CD4-positive, alpha-beta T cell treated with Interleukin-4 for 4 hours (primary cell): ENCODE measurements at places on chromosomes 7 and 10.
A peak's percentile ranks its signal among the peaks of the same experiment; 100 is the strongest.

GRCh38 chr7:36303202-36304098 is 86.2 kb upstream of the ANLN start:
- DNase-seq, result no peak

GRCh38 chr10:72694476-72695369 is 2.8 kb downstream of the MCU start:
- DNase-seq, result peak; percentile 15

DNA sequence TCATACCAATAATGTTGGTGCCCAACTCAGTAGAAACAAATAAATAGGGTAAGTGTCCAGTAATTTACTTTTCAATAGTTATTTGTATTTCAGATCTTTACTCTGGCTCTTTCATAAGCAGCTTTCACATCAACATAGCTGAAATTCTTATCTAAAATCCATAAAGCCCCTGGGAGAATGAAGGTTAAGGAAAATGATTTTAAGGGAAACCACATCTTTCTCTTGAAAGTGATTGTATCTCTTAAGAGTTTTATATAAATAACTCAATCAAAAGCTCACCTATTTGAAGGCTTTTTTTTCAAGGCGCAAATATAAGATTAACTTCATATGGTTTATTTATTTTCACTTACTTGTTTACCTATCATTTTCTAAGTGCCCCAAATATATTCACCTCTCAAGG is 324.4 kb downstream of the HGF start:
- DNase-seq, result no peak

- DNase-seq, result no peak
Measured at GRCh38 chr10:32481606-32482005, 35.7 kb downstream of the CCDC7 start.

DNA sequence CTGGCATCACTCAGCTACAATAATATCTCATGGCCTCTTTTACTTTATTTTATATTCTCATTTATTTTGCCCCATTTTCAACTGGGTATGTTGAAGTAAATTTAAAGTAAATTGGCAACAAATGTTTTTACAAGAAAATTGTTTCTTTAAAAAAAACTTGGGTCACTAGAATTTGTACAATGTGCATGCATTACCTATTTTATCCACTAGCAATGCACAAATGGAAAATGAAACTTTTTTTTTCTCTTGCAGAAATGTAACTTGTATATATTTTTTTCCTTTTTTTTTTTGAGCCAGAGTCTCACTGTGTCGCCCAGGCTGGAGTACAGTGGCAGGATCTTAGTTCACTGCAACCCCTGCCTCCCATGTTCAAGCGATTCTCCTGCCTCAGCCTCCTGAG is 10.3 kb upstream of the H2AZ2 start:
- DNase-seq, result no peak

DNA sequence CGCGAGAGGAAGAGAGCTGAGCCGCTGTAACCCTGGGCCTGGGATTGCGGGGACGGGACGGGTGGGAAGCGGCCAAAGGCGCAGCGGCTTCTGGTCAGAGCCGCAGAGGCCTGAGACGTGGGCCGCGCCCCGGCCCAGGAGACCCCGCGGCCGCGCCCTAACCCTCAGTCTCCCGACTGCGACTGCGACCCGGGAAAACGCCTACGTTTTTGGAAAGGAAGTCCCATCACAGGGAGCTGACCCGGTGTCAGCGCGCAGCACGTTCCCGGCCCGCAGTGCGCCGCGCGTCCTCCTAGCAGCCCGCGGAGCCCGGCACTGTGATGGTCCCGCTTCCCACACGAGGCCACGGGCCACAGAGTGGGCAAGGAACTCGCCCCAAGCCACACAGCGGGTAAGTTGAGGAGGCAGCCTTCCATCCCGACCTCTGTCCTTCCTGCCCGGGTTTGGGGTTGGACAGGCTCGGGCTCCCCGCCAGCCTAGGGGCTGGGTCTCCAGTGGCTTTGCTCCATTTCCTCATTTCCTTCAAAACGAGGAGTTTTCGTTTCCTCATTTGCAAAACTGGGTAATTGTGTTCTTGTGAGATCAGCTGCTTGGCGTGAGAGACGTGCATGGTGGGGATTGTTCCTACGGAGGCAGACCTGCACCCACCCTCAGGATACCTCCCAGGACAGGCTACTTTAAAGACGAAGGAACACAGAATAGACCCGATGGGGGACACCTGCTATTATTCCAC is 1.2 kb downstream of the GPNMB start:
- no peak for DNase-seq

DNA sequence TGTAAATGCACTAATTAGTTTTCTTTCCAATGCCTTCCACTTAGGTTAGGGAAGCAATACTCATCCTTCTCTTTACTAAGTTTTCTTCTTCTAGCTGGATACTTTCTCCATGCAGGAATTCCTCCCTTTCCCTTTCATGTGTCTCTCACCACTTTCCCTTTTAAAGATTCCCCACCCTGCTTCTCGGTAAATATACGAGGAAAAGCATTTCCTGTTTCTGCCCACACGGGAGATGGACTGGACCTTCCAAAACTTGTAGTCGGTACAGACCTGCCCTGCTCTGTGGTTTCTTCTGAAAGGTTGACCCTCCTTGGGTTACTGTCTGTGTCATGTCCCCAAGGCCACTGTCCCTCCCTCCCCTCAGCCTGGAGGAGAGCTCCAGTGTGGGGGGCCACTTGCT is 58.9 kb upstream of the LYZL2 start:
- no peak for DNase-seq

DNA sequence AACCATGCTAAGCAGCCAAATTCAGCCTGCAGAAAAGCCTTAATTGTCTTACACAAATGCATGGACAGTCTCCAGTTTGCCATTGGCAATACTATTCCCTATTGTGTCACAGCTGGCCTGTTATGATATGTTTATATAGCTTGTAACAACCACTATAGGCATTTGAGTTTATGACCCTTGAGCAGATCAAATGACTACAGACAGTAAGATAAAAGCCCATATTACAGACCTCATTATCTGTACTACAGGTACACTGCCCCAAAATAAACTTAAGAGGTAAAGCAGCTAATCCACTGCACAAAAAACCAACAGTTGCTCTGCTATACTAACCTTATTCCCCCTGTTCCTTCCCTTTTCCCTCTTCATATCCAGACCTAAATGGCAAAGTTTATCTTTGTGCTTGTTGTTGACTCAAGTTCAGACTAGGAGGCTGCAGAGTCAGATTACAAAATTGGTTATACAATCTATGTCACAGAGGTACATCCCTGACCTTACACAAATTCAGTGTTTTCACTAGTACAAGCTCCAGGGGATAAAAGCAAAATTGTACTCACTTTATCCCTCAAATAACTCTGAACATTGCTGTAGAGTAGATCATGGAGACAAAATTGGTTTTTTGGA is 218.4 kb downstream of the GRM8 start:
- no peak for DNase-seq

DNA sequence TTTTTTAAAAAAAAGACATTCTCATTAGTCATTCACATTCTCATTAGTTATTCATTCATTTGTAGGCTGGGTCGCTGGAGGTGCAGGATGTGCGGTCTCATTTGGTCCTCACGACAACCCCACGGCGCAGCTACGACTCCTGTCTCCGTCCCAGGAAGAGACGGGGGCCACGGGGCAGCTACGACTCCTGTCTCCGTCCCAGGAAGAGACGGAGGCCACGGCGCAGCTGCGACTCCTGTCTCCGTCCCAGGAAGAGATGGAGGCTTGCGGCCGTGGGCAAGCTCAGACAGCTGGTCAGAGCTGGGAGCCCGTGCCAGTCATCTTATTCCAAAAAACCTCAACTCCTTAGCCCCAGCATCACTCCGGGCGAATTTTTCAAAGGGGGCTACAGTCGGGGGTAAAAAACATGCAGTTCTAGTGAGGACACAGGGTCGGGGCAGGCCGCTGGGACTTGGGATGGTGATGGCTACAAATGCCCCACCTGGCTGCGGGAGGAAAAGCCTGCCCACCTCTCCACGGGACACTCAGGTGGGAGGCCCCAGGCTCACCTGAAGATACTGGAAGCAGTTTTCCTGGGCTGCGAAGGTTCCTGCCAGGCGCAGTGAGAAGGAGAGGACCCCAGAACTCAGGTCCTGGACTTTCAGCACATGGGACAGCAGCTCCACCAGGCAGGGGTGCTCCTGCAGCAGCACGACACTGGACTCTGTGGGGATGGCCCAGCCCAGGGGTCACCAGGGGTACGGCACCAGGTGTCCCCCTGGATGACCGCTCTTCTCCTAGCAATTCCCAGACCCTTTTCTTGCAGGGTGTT is 8.3 kb downstream of the BRAT1 start:
- no peak for DNase-seq

- peak; percentile 10 for DNase-seq
Measured at GRCh38 chr7:128124786-128125185, 93.5 kb upstream of the LRRC4 start.

DNA sequence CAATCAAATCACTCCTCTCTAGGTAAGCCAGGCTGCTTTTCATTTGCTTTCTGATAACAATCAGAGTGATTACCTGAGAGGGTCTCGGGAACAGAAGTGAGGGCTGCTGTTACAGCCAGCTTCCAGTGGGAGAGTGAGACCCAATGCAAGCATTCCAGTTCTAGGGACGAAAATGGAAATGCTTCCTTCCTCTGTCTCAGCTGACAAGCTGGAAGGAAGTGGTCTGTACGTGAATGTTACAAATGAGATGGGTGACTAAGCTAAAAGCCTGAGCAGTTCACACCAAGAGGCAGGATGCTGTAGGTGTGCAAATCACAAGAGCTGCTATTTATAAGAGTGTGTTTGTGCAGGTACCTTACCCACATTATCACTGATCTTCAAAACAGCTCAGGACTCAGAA is 772.4 kb downstream of the GRID1 start:
- DNase-seq, result peak; percentile 4

DNA sequence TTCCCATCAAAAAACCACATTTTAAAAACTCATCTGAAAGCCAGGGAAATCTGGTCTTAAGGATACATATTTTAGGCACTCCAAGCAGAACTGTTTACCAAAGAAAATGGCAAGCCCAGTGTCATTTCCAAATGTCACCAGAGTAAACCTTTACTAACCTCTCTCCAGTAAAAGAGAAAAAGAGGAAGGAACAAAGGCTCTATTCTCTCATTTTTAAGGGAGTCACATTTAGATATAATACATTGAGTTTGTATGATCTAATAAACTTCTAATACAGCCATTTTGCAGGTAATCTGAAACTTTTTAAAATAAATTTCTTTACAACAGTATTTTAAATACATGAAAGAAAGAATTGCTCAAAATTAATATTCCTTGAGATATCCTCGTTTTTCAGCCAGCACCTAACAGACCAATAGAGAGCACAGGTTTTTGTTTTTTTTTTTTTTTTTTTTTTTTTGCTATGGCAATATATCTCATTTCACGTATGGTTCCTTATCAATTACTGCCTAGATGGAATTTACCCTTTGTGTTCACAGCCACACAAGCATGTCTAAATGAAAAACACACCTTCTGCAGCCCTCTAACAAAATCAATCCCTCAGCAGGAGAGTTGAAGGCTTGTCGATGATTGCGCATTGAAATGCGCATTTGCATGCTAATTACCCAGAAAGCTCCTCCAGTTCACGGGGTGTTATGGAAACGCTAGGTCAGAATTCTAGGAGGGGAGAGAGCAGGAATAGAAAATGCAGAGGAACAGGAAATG is 39.8 kb upstream of the MSRB2 start:
- no peak for DNase-seq

GRCh38 chr10:102020938-102021337 is 35.0 kb downstream of the ARMH3 start:
- DNase-seq, result no peak

GRCh38 chr7:1802899-1803298 is 132.8 kb downstream of the ELFN1 start:
- no peak for DNase-seq

DNA sequence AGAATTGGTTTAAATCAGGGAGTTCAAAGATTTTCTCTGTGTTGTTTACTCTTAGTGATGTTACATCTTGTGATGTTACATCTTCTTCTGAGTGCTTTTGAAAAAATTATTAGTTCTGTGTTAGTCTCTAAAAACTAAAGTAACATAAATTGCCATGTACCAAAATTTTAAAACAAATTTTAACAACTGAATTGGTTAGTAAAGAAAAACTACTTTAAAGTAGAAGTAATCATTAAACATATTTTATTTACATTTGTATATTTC is 5.2 kb upstream of the IGF2BP3 start:
- no peak for DNase-seq

DNA sequence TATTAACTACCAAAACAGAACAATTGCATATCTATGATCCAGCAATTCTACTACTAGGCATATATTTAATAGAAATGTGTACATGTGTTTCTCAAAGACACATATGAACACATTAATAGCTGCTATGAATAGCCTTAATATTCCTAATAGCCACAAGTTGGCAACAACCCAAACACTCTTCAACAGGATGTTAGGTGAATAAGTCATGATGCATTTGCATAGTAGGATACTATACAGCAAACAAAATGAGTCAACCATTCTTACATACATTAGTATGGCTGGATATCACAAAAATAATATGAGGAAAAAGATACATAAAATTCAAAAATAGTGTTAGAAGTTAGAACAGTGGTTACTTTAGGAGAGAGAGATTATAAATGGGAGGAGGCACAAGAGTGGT is 26.8 kb upstream of the ZNF746 start:
- no peak for DNase-seq

DNA sequence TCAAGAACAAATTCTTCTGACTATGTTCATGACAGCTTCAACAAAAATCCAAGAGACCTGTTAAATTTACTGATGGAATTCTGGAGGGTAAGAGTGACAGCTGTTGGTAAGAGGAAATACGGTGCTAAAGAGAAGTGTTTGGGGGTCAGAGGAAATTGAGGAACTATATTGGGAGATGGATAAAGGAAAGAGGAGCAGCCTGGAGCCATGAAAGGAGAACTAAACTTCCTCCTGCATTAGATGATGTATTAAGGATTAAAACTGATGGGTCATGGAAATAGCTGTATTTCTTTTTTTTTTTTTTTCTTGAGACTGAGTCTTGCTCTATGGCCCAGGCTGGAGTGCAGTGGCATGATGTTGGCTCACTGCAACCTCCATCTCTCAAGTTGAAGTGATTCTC is 95.3 kb downstream of the HERPUD2 start:
- DNase-seq, result no peak

GRCh38 chr10:112124866-112125265 is 58.7 kb downstream of the GPAM start:
- DNase-seq, result no peak

GRCh38 chr7:584122-584465 is 64.4 kb upstream of the PDGFA start:
- DNase-seq, result peak; percentile 91

GRCh38 chr7:80611779-80612178 is 26.7 kb upstream of the CD36 start:
- DNase-seq, result no peak

DNA sequence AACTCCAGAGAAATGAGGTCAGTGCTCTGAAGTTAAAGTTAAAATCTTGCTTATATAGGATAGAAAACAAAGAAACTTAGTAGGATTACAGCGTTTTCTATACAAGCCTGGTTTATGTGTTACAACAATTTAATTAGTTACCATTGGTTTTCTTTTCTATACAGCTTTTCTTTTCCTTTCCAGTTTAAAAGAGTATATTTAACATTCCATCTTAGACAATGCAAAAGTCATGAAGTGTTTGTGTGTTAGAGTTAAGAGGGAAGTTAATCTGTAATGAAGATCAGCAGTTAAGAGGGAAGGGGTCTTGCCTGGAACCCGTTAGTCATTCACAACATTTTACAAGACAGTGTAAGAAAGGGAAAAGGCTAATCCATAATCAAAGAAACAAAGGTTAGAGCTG is 338.3 kb downstream of the OTUD1 start:
- no peak for DNase-seq

- DNase-seq, result no peak
Measured at GRCh38 chr7:105261689-105262088, 127.0 kb downstream of the SRPK2 start.

- no peak for DNase-seq
Measured at GRCh38 chr10:45809837-45810236, 37.5 kb downstream of the AGAP4 start.

- no peak for DNase-seq
Measured at GRCh38 chr10:91350651-91351081, 59.5 kb upstream of the HECTD2 start.
